ENCODE measurements at places on chromosomes 3 and 15.

DNA sequence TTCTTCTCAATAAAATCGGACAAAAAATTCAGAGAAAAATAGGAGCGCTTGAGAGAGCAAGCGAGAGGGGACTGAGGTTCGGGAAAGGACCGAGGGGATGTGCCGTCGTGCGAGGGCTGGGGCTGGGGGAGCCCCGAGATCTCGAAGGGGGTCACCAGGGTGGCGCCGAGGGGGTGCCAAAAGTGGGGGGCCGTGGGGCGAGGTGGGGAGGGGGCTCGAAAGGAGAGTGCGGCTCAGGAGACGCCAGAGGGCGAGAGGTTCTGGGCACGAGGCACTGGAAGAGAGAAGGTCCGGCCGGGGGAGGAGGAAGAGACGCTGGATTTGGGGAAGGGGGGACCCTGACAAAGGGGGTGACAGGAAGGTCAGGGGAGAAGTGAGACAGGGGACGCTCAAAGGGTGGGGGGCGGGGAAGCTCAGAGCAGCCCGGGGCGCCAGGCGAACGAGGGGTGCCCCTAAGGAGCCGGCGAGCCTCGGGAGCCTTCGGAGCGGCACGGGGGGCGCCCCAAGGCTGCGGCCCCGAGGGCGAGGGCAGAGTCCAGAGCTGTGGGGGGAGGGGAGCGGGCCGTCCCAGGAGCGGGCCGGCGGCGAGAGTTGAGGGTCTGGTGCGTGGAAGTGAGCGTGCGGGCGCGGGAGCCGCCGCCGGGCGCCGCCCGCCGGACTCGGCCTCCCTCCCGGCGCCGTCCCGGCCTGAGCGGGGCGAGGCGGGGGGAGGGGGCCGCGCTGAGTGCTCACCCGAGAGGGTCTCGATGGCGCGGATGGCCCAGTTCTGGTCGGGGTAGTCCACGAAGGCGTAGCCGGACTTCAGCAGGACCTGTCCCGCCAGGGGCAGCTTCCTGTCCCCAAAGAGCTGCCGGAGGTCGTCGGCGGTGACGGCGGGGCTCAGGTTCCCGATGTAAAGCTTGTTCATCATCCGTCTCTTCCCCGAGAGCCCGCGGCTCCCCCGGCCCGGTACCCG is 514 bp downstream of the IGF2BP2 start:
- no peak for DNase-seq

DNA sequence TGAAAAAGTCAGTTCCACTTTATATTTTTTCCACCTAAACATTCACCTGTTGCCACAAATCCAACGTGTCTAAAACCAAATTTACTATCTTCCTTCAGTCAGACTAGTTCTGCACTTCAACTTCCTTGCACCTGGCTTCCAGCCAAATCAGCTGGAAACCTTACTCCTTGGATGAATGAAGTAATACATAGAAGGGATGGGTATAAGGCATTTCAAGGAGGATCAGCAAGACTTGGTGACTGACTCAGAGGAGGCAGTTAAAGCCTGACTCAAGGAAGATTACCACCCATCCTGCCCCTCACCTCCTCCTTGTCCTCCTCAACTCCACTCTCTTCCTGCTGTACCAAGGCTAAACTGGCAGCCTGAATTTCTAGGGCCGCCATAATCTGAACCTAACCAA is 37.1 kb downstream of the QTRT2 start:
- DNase-seq: no peak

GRCh38 chr3:143298380-143298779 is 178.8 kb downstream of the CHST2 start:
- no peak for DNase-seq

GRCh38 chr15:80379693-80380092 is 24.5 kb upstream of the ARNT2 start:
- DNase-seq: no peak

DNA sequence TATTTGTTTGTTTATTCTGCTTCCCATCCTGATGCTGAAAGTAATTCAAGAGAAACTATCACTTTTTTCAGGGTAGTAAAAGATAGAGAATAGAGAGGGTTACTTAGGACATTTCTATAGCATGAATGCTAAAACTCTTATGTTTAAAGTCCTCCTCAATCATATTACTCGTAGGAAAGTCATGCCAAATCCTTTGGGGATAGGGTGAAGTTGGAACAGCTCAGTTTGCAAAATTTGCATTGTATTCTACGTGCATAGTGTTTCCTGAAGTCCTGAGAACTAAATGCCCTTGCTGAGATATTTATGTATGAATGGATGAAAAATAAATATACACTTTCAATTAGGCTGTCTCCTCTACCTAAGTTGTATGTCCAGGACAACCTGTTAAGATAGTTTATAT is 14.6 kb downstream of the PLSCR5 start:
- no peak for DNase-seq
